CD8-positive, alpha-beta memory T cell (primary cell): ENCODE measurements at places on chromosomes 6 and 20.

- DNase-seq: no peak
Measured at GRCh38 chr20:9163251-9163650, 94.4 kb downstream of the PLCB4 start.

DNA sequence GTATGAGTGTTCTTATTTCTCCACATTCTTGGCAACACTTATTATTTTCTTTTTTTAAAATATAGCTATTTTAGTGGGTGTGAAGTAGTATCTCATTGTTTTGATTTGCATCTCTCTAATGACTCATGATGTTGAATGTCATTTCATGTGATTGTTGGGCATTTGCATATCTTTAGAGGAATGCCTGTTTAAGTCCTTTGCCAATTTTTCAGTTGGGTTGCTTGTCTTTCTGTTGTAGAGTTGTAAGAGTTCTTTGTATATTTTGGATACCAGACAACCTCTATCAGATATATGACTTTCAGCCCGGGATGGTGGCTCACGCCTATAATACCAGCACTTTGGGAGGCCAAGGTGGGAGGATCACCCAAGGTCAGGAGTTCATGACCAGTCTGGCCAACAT lies 5.1 kb upstream of the POPDC3 start:
- DNase-seq: no peak

- no peak for DNase-seq
Measured at GRCh38 chr6:16751251-16751946, 9.9 kb downstream of the ATXN1 start.

DNA sequence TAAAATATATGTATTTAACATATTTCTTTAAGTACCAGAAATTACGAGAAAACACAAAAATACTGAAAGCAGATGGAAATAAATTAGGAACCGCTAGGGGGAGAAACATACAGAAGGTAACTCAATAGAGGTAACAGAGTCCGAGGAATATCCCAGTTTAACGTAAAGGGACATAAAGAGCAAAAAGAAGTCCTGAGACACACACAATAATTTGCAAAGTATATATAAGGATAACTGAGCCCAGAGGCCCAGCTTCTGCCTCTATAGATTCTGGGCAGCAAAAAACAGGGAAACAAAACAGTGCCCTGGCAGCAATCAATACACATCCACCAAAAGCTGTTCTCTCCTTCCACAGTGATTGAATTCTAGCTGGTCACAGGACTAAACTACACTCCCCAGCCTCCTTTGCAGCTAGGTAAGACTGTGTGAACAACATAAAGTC lies 15.1 kb downstream of the TBC1D32 start:
- no peak for DNase-seq

DNA sequence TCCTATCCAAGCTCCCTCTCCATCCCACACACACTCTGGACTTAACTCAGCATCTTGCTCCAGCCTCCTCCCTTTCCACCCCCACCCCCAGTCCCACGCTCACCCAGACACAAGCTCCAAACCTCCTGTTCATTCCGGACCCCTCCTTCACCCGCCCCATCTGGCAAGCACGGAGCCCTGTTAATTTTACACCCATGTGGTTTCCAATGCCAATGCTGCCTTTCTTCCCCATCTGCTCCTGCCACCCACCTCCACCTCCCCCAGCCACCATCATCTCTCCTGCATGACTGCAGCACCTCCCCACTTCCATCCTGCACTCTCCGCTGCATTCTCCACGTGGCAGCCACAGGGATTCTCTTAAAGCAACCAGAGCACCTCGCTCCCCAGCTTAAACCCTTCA lies 9.9 kb upstream of the CDK5RAP1 start:
- no peak for DNase-seq

DNA sequence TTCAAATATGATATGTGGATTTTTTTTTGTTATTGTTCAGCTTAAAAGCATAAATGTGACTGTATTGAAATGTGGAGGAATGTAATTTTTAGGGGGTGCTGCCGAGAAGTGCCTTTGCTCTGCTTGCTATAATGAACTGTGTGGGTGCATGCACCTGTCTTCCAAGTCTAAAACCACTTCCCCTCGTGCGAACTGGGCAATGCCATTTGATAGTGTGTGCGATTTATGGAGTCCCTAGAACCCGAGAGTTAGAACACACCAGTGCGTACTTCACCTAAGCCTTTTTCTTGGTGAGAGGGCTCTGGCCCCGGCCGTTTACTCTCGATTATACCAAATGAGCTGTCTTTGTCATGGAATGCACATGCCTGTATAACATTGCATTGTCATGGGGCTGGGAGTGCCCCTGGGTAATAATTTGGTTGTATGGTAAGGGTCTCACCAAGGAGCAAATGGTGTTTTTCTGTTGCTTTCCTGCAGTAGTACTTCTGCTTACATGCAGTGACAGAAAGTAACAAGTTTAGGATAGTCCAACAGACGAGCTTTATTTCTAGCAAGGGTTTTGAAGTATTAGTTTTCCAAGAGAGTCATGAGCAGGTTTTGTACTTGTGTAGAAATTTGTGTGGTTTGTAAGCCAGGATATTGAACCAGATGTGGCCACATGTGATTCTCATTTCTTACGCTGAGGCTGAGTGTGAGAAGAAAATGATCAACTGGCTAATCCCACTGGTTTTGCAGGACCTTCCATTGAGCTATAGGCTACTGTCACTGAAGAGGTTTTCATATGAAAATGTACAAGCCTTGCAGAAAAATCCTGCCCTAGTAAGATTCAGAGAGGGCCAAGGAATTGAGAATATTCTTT lies 172.4 kb downstream of the DTNBP1 start:
- DNase-seq: no peak

- no peak for DNase-seq
Measured at GRCh38 chr20:48790473-48791003, 37.3 kb downstream of the PREX1 start.

GRCh38 chr6:143553337-143553736 lies 41.8 kb upstream of the FUCA2 start:
- no peak for DNase-seq
